OCI-LY7 (cell line): ENCODE measurements at places on chromosomes 7 and 10.

GRCh38 chr7:104973909-104974415 lies 40.0 kb upstream of the KMT2E start:
- no peak for DNase-seq

DNA sequence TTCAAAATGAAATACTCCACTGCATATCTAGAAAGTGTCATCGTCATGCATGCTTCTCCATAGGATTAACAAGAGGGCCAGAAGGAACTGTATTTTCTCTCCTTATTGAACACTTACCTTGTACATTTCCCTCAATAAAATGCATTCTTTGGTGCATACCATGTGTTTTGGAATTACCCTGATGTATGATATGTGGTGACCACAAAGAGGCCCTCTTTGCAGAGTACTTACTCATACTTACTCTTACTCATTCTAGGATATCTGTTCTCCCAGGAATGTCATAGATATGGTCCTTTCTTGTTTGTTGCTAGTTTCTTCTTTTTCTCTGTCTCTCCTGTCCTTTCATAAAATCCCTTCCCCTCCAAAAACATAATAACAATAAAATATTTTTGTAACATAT lies 1087.1 kb upstream of the POT1 start:
- no peak for DNase-seq

- DNase-seq: no peak
Measured at GRCh38 chr10:84407388-84408049, 79.1 kb downstream of the CCSER2 start.

- no peak for DNase-seq
Measured at GRCh38 chr10:95503526-95503925, 57.6 kb downstream of the SORBS1 start.

DNA sequence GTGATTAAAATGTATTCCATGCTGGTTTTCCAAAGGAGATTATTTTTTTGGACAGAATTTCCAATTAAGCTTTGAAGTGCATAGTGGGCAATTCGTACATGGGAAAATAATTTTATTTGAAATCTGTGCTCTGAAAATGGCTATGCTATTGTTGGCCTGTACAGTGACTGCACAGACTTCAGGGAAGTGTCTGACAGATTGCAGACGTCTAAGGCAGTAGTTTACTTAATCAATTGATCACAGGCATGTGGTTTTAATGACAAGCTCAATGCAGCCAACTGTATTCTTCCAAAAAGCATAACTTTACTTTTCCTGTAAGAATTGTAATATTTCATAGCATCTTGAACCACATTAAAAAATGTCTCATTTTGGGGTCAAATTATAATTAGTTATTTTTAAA lies 102.0 kb downstream of the SEMA3C start:
- DNase-seq: no peak

DNA sequence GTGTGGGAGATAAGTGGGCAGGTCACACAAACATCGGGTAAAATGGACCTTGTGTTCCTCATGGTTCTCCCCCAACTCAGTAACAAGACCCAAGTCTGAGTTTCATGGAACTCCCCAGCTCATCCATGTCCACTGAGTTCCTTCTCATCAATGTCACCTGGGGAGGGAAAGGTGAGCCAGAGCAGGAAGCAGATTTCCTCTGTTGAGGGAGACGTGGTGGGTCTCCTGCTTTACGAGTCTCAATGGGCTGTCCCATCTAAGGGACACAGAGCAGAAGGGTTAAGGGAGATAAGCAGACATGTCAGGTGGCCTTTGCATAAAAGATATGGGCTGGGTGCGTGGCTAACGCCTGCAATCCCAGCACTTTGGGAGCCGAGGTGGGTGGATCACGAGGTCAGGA lies 56.5 kb upstream of the SORCS3 start:
- DNase-seq: no peak

DNA sequence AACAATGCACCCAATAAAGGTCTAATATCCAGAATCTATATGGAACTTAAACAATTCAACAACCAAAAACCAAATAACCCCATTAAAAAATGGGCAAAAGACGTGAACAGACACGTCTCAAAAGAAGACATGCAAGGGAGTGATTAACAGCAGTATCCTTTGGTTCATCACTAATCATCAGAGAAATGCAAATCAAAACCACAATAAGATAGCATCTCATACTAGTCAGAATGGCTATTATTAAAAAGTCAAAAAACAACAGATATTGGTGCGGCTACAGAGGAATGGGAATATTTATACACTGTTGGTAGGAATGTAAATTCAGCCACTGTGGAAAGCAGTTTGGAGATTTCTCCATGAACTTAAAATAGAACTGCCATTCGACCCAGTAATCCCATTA lies 46.6 kb downstream of the MSRB2 start:
- no peak for DNase-seq

DNA sequence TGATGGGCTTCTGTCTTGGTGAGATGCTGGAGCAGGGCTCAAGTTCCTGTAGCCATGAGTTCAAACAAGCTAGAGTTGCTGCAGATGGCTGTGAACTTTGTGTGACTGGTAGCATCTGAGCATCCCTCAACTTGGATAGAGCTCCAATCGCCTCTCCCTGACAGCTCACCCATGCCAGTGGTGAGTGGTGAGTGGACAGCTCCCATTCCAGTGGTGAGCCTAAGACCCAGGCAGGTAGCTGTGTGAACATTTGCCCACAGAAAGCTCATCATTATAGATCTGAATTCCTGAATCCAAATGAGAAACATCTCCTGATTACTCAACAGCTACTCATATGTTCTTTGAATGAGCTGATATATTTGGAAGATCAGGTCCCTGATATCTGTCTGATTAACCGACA lies 25.3 kb downstream of the STEAP1B start:
- no peak for DNase-seq

- no peak for DNase-seq
Measured at GRCh38 chr7:155349601-155350331, 52.1 kb downstream of the INSIG1 start.

DNA sequence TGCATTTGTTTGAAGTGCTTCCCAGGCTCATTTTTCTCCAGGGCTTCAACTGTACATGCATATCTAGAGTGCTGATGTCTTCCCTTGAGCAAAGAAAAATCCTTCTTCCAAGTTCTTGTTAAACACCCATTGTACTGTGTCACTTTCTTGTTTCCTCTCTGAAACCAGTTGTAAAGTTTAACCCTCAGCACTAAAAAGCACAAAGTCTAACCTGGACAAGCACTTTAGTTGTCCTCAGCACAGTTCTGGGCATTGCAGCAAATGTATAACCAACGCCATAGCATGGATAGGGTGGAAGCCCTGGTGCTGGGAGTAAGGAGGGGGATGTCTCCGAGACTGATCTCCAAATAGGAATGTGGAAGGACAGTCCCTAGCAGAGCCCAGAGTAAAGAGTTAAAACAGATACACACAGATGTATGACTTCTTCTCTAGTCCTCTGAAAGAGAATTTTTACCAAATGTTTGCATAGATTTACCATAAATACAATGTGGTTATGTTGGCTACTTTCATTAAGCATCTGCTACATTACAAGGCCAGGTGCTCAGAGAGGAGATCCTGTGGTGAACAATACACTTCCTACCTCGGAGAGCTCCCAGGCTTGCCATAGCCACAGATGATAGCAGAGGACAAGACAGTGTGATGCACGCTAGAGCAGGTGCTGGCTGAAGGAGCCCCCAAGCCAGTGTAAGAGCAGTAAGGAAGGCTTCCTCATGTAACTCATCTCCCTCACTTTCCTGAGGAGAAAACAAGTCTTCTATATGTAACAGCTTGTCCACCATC lies 57.0 kb downstream of the DNAJC12 start:
- DNase-seq: peak; percentile 81

DNA sequence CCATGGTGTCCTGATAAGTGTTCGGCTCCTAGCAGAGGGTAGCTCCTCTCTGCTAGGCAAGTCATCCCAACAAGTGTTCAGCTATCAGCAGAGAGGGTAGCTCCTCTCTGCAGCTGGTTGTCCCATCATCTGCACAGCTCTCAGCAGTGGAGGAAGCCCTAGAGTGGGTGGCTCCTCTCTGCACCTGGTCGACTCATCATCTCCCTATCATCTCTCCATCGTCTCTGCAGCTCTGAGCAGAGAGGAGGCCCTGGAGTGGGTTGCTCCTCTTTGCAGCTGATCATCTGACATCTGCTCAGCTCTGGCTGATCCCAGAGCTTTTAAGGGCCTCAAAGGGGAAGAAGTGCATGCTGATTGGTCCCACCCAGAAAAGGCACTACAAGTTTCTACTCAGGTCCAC lies 199.9 kb upstream of the KMT2E start:
- no peak for DNase-seq

DNA sequence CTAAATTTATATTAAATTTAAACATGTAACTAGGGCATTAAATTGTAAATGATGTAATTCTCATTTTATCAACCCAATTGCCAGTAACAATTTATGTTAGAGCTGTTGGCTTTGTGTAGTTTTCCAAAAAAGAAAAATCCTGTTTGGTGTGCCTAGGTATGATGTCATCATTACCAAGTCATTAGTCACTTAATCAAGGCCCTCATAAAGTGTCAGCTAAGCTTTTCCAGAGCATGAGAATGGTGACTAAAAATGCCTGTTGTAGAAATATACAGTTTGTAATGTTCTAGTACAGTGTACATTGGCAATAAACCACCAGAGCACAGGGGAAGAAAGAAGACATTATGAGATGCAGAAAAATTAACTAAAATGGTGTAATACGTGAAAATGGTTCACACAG lies 593.8 kb upstream of the ANKRD30A start:
- DNase-seq: no peak

GRCh38 chr7:45149606-45150005 lies 8.0 kb upstream of the RAMP3 start:
- no peak for DNase-seq

DNA sequence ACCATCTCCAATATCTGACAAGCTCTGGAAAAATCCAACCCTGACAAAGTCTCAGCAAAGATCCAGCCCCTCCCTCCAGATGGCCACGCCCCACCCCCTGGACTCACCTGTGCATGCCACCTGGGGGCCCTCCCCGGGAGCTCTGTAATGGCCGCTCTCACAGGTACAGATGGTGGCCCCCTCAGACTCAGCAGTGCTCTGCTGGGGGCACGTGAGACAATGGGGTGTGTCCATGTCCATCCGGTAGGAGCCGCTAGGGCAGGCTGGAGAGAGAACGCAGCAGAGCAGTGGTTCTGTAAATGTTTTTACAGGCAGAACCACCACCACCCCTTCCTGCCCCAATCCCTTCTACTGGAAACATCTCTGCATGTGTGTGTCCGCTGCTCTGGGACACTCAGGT lies 9.5 kb downstream of the EPHA1 start:
- no peak for DNase-seq

DNA sequence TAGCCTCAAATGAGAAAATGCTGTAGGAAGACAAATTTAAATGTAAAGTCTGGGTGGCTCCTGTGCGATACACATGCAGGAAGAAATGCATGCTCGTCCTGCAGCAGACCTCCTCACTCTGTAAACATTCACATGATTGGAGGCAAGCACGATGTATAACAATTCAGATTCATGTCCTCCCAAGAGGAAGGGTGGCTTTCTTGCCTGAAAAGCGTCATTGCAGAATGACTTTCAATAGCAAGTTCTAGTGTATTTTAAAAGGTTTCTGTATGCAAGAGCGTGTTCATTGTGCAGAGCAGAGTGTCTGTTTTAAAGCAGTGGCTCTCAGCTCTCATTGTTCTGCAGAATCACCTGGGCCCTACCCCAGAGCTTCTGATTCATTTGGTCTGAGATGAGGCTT lies 170.3 kb upstream of the CELF2 start:
- no peak for DNase-seq

GRCh38 chr7:75028299-75028698 lies 45.3 kb downstream of the RCC1L start:
- no peak for DNase-seq
